Fibroblast of skin of scalp (primary cell): ENCODE measurements at places on chromosomes 1 and 21.

DNA sequence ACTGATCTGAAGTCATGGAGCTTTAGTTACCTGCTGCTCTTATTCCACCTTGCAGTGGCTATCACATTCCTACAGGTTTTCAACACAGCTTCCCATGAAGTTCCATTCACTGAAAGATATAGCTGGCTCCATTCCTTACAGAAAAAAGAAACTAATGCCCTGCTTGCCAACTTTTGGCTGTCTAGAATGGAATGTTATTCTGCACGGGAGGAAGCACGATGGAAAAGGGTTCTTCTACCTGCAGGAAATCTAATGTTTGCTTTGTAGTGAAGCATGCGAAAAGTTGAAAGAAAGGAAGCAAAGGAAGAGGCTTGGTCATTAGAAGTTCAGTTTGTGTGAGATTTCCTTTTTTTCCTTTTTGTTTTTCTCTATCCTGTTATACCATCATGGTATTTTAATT is 32.6 kb downstream of the GIPC2 start:
- no peak for DNase-seq

- no peak for DNase-seq
Observed at GRCh38 chr1:229005097-229005496, 265.8 kb upstream of the RAB4A start.

GRCh38 chr1:202691816-202692215 is 18.4 kb downstream of the SYT2 start:
- no peak for DNase-seq

DNA sequence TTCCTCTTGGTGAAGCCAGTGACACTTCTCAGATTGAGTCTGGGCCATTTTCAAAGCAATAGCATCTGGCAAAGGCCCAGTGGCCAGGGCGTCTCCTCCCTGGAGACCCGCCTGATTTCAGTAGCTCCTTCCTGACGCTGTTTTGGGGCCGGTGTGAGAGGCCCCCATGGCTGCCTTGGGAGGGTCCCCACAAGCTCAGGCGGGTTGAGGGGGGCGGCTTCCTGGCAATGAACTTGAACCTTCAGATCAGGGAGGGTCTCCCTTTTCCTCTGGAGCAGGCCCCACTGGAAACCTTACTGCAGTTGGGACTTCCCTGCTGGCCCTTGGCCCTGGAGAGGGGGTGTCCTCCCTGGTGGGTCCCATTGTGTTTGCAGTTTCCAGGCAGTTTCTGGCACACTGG is 121.2 kb downstream of the CRYAA start:
- no peak for DNase-seq

DNA sequence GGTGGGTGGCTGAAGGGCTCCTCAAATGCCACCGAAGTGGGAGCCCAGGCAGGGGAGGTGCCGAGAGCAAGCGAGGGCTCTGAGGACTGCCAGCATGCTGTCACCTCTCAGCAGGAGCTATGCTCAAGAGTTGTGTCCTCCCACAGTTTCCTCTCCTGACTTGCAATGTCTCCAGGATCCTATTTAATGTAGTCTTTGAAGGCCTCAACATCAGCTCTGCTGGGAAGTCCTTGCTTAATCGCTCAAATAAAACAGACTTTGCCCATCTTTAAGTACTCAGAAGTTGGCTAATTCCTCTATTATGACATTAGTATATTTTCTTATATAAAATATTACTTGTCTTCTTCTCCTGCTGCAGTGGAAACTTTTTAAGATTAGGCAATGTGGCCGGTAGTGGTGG is 154.2 kb upstream of the NRIP1 start:
- DNase-seq = no peak

DNA sequence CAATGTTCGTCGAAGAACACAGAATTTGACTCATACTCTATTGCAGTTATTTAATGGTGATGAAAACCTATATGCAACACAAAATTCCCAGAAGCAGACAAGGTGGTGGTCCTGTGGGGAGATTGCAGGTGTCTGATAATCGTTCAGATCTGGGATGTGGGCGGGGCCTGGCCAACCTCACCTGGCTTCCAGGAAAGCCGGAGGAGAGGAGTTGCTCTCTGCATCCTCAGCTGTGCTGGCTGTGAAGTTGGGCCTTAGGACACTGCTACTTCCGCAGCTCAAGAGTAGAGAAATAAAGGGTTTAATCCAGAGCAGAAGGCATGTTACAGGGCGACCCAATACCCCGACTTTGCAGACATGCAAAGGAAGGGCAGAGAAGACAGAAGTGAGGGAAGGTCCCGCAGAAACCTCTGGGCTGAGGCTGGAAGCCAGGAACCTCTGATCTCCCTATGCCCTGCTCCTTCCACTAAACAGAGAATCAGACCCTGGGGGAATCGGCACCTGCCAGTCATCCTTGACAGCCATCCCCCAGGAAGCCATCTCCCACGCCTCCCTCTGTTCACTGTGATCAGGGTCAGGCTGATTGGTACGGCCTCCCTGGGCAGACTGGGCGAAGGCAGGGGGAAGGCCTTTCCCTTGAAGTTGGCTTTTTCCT is 590.3 kb downstream of the AJAP1 start:
- DNase-seq = no peak

GRCh38 chr1:21541835-21542234 is 32.6 kb downstream of the ALPL start:
- peak; percentile 79 for DNase-seq

DNA sequence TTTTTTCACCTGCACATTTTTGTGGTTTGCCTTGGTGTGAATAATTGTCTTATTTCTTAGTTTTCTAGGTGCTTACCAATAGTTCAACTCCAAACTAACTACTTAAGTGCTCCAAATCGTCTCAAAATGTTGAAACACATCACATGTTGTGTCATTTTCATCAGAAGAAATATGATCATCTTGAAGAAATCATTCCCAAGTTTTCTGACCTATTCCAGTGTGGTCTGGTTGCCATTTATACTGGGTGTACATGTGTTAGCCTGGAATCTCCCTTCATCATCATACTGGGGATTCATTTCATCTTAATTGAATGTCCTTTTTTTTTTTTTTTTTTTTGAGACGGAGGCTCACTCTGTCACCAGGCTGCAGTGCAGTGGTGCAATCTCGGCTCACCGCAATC is 67.0 kb downstream of the EIF2B3 start:
- no peak for DNase-seq

DNA sequence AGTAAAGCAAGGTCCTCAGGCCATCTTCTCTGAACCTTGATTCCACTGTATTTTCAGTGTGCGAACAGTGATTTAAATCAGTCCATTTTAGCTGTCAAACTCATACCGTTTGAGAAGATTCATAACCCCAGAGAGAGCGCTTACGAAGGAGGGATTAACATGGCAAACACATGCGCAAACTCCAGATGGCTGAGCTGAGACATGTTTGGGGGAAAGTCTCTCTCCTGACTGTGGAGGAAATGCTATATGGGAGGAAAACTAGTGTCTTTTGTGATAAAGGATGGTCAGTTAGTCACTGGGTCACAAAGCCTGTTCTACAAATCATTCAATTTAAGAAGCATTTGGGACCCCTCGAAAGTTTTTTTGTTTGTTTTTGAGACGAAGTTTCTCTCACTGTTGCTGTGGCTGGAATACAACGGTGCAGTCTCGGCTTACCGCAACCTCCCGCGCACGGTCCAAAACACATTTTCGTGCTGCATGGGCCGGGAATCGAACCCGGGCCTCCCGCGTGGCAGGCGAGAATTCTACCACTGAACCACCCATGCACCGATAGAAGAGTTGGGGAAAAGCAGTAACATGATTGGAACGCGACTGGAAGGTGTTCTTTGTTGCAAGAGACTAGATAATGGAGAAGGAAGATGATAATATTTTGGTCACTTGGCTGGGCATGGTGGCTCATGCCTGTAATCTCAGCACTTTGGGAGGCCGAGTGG is 58.4 kb upstream of the CXADR start:
- DNase-seq = peak; percentile 95

GRCh38 chr1:225700164-225700821 is 47.4 kb upstream of the ENAH start:
- DNase-seq = peak; percentile 99

DNA sequence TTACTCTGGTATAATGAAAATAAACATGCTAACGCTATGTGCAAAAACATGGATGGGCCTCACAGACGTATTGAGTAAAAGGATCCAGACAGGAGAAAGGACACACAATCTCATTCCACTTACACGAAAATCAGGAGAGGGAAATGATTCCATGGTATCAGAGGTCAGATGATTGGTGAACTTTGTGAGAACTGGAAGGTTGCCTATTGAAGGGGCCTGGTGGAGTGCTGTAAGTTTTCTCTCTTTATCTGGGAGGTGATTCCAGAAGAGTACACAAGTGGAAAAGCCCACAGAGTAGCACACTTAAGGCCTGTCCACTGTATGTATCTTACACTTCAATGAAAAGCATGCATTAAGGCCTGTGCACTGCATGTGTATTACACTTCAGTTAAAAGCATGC is 9.6 kb downstream of the GSTM2 start:
- DNase-seq = no peak

- no peak for DNase-seq
Observed at GRCh38 chr1:21051177-21051825, 125.4 kb downstream of the EIF4G3 start.

GRCh38 chr1:205782627-205783432 is 7.5 kb upstream of the RAB29 start:
- DNase-seq = no peak

GRCh38 chr1:239733995-239734394 is 347.6 kb downstream of the CHRM3 start:
- no peak for DNase-seq

DNA sequence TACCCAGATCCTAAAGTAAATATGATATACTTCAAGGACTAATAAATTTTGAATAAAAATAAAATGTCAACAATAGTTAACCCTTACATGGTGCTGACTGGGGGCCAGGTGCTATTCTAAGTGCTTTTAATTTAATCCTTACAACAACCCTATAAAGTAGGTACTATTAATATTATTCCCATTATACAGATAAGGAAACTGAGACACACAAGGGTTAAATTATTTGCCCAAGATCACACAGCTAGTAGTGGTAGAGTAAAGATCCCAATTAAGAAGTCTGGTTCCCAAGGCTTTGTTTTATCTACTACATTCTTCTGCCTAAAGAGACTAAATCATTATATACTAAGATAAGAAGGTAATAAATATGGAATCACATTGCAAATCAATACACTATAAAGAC is 34.2 kb downstream of the SYNJ1 start:
- DNase-seq = no peak

DNA sequence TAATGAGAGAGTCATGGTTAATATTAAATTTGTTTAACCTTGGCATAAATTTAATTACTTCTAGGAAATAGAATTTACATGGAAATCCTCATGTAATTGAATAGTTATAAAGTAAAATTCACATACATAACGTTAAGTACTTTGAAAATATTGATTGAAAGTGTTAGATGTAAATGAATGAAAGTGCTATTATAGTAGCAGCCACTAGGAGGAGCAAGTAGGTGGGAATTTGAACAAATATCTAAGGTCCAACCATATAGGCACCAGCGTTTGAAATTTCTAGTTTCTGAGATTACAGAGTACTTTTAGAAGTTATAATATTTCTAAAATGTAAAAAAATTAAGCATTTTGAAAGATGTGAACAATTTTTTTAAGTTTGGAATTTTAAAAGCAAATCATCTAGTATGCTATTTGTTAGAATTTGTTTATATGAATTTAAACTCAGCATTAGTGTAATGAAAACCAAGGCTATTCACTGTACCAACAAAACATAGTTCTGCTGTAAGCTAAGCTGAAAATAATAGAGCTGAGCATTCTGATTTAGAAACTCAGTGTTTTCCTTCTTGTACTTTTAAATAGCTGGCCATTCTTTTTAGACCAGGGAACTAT is 3.3 kb downstream of the B3GALT2 start:
- peak; percentile 66 for DNase-seq

GRCh38 chr1:41341772-41342562 is 19.3 kb upstream of the FOXO6 start:
- DNase-seq = no peak
